ENCODE measurements at places on chromosomes 13 and 19.

DNA sequence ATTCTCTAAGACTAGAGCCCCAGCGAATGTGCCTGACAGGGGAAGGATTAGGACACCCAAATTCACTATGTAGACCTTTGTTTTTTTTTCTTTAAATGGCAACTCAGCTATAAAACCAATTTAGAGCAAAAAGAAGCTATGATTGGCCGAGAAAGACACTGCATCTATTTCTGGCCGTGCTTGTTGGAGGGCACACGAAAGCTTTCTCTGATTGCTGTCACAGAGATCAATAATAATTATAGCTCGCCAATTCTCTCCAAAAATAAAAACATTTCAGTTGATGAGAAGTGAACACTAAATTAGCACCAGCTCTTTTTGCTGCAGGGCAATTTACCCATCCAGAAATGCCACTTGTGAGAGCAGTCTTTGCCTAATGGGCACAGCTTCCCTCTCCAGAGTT, 31.2 kb downstream of the CBY2 start:
- DNase-seq = no peak

DNA sequence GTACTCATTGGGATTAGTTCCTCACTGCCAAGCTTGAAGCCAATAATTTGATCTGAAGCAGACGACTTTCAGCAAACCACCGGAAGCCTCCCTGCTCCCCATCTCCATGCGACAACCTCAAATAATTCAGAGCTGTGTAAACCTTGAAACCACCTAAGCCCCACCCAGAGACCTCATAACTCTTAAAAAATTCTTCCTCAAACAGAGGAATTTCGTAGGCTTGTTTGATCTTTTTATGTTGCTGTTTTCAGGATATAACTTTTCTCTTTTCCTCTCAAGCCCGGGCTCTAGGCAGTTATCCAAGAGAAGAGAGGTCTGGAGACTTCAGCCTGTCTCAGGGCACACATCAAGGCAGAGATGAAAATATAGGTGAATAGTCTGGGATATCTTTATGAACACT, 311.6 kb downstream of the KCNRG start:
- no peak for DNase-seq

DNA sequence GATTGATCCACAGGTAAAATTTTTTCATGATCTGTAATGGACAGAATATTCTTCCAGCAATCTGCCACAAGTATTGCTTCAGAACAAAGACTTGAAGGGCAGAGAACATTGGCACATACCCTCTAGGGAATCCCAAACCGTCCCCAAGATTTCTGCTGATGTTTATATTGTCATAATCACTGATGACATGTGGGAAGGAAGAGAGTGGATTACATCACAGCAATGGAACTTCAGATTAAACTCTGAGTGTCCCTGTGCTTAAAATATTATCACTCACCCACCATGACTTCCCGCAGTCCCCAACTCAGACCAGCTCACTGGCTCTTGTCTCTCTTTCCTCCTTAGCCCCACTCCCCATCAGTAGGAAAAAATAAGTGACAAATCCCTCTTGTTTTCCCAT, 8.5 kb upstream of the TPT1 start:
- no peak for DNase-seq

DNA sequence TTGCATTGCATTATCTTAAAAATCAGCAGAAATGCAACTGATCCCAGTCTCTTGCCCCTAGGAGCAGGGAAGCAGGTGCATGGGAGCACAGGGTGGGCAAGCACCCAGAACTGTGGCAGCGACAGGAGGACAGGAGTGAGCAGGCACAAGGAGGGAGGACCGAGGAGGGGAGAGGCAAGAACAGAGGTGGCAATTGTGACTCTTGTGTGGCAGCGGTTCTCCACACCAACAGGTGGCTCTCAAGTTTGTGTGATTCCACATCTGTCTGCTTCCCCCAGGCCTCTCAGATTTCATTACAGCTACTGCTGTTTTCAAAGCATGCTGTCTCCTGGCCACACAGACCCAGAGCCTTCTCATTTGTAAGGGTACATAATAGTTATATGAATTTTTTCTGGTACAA, 108.5 kb downstream of the STK24 start:
- no peak for DNase-seq

GRCh38 chr13:51324714-51325420, 14.6 kb upstream of the SERPINE3 start:
- no peak for DNase-seq

DNA sequence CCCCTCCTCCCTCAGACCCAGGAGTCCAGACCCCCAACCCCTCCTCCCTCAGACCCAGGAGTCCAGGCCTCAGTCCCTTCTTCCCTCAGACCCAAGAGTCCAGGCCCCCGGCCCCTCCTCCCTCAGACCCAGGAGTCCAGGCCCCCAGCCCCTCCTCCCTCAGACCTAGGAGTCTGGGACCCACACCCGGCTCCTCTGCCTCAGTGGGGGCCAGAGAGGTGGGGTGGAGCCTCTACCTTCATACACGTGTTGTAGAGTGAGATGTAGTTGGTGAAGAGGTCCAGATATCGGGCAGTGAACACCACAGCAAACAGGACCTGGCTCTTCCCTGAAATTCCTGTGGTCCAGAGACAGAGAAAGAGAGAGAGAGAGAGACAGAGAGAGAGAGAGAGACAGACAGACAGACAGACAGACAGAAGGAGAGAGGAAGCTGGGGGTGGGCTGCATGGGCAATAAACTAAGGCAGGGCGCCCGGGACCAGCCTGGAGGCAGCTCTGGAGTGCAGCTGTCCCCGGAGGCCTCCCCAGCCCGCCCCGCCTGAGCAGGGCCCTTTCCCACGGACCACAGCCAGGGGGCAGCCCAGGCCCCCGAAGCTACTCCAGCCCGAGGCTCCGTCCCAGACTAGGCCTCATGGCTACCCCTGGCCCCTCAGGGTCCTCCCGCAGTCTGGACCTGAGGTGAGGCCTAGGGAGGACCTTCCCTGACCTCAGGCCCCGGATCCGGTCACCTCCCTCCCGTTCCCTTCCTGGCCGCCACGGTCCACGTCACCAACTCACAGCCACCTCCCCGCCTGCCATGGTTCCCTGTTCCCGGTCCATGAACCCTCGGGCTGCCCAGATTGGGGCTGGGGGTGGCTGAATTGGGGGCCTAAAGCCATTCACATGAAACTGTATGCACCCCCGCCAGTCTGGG, 907 bp downstream of the KDELR1 start:
- peak; percentile 72 for DNase-seq

GRCh38 chr19:280541-281009, 10.6 kb downstream of the PLPP2 start:
- no peak for DNase-seq

DNA sequence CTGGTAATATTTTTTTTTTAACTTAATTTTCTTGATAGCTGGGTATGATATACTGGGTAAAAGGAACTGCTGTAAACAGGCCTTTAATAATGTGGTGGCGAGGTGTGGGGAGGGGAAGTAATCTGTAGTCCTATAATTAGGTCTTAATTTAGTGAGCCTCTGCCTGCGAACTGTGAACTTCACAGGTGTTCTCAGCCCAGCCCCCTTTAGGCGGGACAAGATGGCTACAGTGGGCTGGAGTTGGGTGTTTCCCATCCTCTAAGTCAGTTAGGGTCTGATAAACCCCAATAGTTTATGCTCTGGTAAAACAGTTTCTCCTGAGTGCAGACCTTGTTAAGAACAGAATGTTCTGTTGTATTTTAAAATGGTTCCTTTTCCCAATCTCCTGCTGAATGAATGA, 97.6 kb upstream of the SERP2 start:
- no peak for DNase-seq

- no peak for DNase-seq
Observed at GRCh38 chr13:31625115-31625514, 114.2 kb upstream of the RXFP2 start.

- DNase-seq = no peak
Observed at GRCh38 chr13:113573065-113573464, 11.5 kb upstream of the TFDP1 start.

DNA sequence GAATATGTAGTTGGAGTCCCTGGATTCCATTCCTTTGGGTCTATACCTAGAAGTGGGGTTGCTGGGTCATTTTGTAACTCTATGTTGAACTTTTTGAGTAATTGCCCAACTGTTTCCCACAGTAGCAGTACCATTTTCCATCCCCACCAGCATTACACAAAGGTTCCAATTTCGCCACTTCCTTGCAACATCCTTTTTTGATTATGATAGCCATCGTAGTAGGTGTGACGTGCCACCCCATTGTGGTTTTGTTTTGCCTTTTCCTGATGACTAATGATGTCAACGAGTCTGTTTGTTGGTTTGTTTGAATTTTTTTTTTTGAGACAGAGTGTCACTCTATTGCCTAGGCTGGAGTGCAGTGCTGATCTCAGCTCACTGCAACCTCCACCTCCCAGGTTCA, 3.3 kb upstream of the PEX11G start:
- DNase-seq = peak; percentile 34

GRCh38 chr19:2717638-2718541, 3.3 kb downstream of the DIRAS1 start:
- DNase-seq = no peak

DNA sequence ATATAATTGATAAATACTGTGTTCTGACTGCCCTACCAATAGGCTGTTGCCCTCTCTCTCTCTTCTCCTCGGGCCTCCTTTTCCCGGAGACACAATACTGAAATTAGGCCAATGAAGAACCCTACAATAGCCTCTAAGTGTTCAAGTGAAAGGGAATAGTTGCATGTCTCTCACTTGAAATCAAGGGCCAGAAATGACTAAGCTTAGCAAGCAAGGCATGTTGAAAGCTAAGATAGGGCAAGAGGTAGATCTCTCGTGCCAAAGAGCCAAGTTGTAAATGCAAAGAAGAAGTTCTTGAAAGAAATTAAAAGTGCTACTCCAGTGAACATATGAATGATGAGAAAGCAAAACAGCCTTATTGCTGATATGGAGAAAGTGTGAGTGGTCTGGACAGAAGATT, 13.3 kb downstream of the KATNAL1 start:
- DNase-seq = no peak
